ENCODE measurements at places on chromosomes 5 and 9. TPM values are rescaled to one million over a fixed set of nuclear protein-coding genes. Genes with fewer than 3 reads are reported as not detected.

GRCh38 chr5:136030956-136031611 lies 2.3 kb downstream of the TGFBI start:
- no peak for DNase-seq

GRCh38 chr5:143114481-143114880 lies 289.0 kb downstream of the NR3C1 start:
- no peak for DNase-seq

GRCh38 chr9:131863306-131863896 lies 123.5 kb upstream of the RAPGEF1 start:
- no peak for DNase-seq

- DNase-seq = no peak
Measured at GRCh38 chr5:150186137-150186536, 3.7 kb upstream of the SLC6A7 start.

The LIX1 gene
- polyA plus RNA-seq = 4.2 TPM

- DNase-seq = peak; percentile 64
Measured at GRCh38 chr5:138503487-138504270, 38.4 kb downstream of the EGR1 start.

DNA sequence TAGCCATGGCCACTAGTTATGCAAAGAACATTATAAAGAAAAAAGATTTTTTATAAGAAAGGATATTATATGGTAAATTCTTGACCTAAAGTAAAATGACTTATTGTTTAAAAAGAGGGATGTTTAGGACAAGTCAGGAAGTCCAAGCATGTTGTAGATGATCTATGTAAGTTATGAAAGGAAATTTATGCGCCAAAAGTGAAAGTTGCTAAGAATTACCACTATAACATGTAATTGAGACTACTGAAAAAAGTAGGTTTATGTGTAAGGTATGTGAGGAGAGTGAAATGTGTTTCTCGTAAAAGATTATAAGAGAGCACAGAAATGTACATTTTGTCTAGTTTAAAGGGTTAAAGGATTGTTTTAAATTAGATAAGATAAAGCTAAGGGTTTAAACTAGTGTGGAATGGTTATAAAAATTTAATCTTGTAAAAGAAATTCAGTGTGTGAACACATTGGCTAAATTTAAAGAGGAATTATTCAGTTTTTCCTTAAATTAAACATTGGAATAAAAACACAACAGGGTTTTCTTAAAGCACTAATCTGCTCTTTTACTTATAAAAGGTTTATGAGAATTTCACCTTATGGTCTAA lies 1100.4 kb upstream of the EDIL3 start:
- no peak for DNase-seq

The SELENOP gene
- 98.3 TPM for polyA plus RNA-seq

The TYRP1 gene
- polyA plus RNA-seq = 0.34 TPM

- no peak for DNase-seq
Measured at GRCh38 chr9:89096807-89097206, 81.8 kb downstream of the SHC3 start.

DNA sequence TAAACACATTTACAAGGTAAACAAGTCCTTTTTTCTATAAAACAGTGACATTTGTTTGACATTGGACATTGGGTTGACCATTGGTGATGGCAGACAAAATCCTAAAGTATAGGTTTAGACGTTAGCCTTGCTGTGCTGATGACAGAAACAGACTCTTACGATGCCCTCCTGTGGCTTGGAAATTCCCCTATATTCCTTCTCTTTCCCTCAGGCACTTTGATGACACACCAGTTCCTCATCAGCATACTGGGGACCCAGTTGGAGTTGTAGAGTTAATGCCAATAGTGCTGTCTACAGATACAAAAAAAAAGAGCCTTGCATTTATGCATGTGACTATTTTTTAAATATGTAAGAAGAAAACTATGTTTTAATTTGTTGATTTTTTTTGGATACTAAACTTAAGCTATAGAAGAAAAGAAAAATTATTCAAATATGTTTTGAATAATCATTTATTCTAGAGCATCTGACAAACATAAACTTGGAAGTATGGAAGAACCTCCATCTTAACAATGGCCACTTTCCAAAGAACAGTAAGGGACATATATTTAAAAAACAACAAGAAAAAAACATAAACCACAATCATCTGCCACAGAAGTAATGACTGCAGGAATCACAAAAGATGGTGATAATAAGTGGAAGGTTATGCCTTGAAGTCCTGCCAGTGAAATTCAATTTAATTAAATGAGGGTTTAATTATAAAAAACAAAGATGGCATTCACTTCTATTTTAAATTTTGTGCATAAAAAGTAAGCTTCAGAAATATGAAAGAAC lies 75.6 kb upstream of the SNCAIP start:
- DNase-seq = no peak

GRCh38 chr5:175887463-175887862 lies 16.1 kb downstream of the CPLX2 start:
- no peak for DNase-seq

GRCh38 chr9:137156567-137157375 lies 13.1 kb downstream of the LRRC26 start:
- DNase-seq = no peak

- no peak for DNase-seq
Measured at GRCh38 chr9:105242062-105242461, 2.4 kb upstream of the SLC44A1 start.

The GPR21 gene
- 0.44 TPM for polyA plus RNA-seq

GRCh38 chr9:23551311-23551721 lies 274.7 kb downstream of the ELAVL2 start:
- no peak for DNase-seq

- DNase-seq = no peak
Measured at GRCh38 chr9:129752900-129753729, at the start of gene PTGES. Gene PTGES (minus strand): TSS chr9:129753042. CDS start chr9:129753012, 30 bp downstream.

DNA sequence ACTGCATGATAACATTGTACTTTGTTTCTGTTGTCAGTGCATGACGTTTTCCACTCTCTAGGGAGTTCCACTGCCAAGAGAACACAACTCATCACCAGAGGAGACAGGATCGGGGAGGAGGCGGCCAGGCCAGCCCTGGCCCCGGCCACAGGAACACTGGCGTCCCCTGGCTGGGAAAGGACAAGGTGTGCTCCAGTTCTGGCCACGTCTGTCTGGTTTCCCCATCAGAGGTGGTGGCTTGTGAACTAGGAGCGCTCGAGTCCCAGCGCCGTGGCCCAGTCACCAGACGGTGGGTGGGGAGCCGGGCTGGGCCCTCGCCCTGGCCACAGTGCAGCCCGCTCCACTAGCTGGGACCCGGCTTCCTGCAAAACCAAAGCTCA lies 211.9 kb upstream of the IRX4 start:
- DNase-seq = no peak

GRCh38 chr5:15021266-15022046 lies 149.9 kb upstream of the ANKH start:
- DNase-seq = no peak

The CD274 gene
- 1.2 TPM for polyA plus RNA-seq

DNA sequence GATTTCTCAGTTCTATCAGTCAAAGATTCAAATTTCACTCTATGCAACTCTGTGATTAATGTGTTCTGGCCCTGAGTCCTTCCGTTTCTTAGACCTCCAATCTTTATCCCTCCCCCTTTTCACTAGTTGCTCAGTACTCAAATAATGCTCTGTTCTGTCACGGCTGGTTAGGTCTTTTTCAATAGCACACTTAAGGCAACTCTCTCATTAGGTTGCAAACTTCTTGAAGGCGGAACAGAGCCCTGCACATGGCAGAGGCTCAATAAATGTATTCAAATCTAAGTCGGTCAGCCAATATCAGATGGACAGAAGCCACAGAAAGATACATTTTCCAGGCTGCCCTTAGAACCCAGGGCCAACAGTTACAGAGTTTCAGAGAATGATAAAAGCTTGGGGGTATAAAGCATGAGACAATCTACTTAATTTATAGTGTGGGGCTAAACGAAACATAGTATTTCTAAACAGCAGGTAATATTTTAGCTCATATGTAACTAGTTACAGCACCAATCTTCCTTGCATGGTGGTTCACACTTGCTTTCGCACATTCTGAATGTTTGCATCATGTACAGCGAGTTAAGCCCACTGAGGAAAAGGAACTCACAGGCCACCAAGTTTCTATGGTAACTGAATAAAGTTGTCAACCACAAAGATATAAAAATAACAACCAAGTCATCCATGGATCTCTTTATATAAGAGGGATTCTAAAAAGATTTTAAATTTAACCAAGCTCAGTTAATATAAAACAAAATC lies 67.1 kb upstream of the GOLPH3 start:
- no peak for DNase-seq

The DAB2IP gene
- 41.0 TPM for polyA plus RNA-seq

DNA sequence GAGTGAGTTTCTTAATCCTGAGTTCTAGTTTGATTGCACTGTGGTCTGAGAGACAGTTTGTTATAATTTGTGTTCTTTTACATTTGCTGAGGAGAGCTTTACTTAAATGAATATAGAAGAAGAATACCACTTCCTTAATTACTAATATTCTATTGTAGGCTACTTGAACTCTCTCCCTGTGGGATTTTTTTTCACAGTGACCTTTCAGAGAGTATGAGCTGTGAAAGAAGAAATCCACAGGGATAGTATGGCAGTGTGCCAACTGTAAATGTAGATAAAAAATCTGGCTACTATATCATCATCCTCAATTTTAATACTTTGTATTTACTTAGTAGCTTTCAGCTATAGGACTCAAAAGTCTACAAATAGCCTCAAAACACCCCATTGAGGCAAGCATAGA lies 67.3 kb downstream of the COMMD10 start:
- no peak for DNase-seq

GRCh38 chr5:181217111-181217802 lies 5.8 kb upstream of the TRIM41 start:
- DNase-seq = no peak

DNA sequence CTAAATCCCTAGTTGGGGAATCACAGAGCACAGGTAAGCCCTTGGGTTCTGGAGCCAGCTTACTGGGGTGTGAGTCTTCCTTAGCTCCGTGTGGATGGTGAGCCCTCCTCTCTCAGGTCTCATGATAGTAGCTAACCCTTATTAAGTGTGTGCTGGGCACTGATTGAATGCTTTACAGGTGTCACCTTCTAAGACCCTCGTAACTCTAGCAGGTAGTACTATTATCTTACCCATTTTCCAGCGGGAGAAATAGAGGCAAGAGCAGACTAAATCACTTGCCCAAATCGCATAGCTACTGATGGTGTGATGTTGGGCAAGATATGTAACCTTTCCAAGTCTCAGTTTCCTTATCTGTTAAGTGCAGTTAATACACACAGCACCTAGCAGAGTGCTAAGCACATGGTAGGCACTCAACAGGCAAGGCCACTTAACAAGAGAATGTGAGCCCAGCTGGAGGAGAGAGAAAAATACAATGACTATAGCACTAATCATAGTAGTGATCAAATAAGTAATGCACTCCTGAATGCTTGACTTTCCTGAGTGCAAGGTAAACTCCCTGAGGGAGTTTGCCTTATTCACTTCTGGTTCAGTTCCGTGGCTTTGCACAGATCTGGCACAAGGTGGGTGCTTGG lies at the start of gene DCANP1:
TSS of gene DCANP1 (minus strand) at position 51 of the 632 bp plus-strand sequence. CDS start 240 bp downstream, outside the sequence.
- DNase-seq = no peak

DNA sequence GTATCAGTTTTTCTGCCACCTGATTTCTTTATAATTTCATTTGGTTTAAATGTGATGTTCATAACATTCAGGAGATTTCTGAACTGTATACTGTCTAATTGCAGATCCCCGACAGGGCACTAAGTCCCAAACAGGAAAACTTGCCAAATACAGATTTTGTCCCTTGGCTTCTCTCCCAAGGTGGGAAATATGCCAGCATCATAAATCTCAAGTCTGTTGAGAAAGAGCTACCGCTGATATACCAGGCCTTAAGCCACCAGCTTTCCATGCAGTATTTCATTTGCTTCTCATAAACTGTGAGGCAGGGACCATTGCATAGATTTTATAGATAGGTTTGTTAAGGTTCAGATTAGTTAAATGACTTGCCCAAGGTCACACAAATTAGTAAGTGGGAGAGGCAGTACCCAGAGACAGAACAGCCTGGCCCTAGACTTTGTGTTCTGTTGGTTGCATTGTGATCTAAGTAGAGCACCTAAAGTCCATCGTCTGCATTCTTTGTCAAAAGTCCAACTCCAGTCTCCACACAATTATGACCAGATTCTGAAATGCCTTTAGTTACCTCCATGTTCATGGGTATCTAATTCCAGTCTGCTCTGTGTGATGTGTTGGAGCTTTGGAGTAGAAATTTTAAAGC lies 16.2 kb downstream of the GPR21 start:
- DNase-seq = no peak

The LCN9 gene
- not detected for polyA plus RNA-seq

The SLC1A1 gene
- 0.22 TPM for polyA plus RNA-seq

DNA sequence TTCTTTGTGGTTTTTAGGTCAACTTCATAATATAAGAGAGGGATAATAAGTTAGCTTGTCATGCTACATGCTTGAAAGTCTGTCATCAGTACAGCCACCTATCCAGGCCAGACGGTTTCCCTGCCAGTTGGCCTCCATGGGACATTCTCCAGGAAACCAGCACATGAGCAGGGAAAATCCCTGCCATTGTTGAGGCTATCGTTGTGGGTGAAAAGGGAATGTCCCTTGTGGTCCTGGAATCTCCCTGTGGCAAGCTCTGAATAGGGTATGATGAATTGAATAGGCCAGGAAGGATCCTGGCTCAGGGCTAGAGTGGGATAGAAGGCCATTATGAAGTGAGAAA lies 12.3 kb downstream of the F2RL1 start:
- no peak for DNase-seq

DNA sequence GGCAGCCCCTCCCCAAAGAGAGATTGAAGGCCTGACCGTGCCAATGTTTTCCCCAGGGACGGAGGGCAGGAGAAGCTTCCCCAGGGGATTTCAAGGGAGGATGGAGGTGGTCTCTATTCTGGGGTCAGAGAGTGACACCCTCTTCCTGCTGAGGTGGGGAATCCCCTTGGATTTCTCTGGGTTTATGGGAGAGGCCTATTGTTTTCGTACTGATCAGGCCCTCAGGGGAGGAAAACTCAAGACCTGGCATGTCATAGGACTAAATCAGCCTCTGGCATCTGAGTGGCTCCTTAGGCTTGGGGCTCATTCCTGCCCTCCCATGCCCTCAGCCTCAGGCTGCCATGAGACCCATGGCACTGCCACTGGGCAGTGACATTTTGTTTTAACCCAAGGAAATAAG lies 44.6 kb downstream of the IRF1 start:
- DNase-seq = no peak

The DND1 gene
- polyA plus RNA-seq = not detected

The CSF2 gene
- not detected for polyA plus RNA-seq

GRCh38 chr5:126462239-126463014 lies 39.2 kb downstream of the GRAMD2B start:
- DNase-seq = no peak

The AGXT2 gene
- polyA plus RNA-seq = not detected

DNA sequence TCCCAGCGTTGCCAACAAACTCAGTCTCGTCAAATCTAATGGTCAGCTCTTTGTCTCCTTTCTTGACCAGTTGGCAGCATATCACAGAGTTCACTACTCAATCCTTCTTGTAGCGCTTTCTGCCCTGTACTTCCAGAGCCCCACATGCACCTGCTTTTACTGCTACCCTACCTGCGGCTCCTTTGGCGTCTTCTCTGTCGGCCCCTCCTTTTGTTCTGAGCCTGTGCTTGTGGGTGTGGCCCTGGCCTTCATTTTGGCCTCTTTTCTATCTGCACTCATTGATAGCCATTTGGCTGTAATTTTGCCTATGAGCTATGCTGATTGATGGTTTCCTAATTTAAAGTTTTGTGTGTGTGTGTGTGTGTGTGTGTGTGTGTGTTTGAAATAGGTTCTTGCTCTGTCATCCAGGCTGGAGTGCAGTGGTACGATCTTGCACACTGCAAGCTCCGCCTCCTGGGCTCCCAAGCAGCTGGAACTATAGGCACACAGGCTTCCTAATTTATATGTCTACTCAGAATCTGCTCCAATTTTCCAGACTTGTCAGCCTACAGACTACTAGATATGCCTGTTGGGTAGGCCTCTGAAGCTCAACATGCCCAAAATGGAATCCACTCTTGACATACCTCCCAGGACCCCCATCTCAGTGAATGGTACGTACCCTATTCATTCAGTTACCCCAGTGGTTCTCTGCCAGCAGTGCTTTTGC lies 32.3 kb downstream of the ARPC5L start:
- no peak for DNase-seq

All from forelimb muscle (tissue), 1 donor.